ENCODE measurements at places on chromosomes 5 and 9. TPM values are rescaled to one million over a fixed set of nuclear protein-coding genes. Genes with fewer than 3 reads are reported as not detected.
A peak's percentile ranks its signal among the peaks of the same experiment; 100 is the strongest.

SLC36A3 gene
- total RNA-seq, result not detected

PCDHGA4 gene
- 6.7 TPM for total RNA-seq

SH2D3C gene
- 3.3 TPM for total RNA-seq

CDC25C gene
- not detected for total RNA-seq

NXNL2 gene
- total RNA-seq, result 3.9 TPM

FAM163B gene
- not detected for total RNA-seq

TSSK1B gene
- total RNA-seq, result not detected

REEP5 gene
- total RNA-seq, result 53.4 TPM

ADRA1B gene
- total RNA-seq, result 4.0 TPM

FOXI1 gene
- total RNA-seq, result not detected

DNA sequence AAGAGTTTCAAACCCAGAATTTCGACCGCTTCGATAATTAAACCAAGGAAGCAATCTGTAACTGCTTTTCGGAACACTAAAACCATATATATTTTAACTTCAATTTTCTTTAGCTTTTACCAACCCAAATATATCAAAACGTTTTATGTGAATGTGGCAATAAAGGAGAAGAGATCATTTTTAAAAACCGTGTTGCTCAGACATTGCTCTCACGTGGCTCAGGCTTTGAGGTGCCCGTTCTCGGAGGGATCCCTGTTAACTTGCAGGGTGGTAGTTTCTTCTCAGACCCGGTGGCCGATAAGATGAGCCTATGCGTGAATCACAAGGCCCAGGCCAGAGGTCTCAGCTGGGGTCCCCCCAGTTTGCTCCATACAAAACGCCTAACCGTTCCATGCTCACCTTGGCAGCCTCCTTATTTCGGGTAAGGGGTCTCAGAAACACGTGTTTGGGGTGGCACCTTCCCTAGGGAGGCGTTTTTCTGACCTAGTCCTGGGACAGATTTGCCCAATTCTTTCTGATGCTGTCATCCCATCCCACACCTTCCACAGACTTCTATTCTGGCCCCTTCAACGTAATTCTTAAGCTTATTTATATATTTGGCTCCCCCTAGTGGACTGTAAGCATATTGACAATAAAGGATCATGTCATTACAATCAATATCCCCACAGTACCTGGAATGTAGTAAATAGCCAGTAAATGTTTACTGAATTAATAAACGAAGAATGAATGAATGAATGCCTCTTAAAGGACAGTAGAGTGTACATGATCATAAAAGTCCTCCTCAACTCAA lies 48.1 kb downstream of the THBS4 start:
- H3K36me3 ChIP-seq, result no peaks in the 10 kb centered on the region
- no peak overlapping the region for H3K27ac ChIP-seq
- no peaks in the 10 kb centered on the region for H3K27me3 ChIP-seq
- peaks cover 11% of the 10 kb centered on the region for H3K4me1 ChIP-seq

GRCh38 chr5:78288246-78288645 lies 6.3 kb downstream of the AP3B1 start:
- H3K36me3 ChIP-seq, result no peaks in the 10 kb centered on the region
- no peak for DNase-seq
- H3K27ac ChIP-seq, result no peak overlapping the region
- H3K4me1 ChIP-seq, result peaks cover 12% of the 10 kb centered on the region

- peaks cover 18% of the 10 kb centered on the region for H3K36me3 ChIP-seq
- no peaks in the 10 kb centered on the region for H3K27me3 ChIP-seq
- H3K27ac ChIP-seq, result no peak overlapping the region
- H3K4me1 ChIP-seq, result no peaks in the 10 kb centered on the region
Measured at GRCh38 chr5:116305899-116306298, 221.1 kb downstream of the COMMD10 start.

DNA sequence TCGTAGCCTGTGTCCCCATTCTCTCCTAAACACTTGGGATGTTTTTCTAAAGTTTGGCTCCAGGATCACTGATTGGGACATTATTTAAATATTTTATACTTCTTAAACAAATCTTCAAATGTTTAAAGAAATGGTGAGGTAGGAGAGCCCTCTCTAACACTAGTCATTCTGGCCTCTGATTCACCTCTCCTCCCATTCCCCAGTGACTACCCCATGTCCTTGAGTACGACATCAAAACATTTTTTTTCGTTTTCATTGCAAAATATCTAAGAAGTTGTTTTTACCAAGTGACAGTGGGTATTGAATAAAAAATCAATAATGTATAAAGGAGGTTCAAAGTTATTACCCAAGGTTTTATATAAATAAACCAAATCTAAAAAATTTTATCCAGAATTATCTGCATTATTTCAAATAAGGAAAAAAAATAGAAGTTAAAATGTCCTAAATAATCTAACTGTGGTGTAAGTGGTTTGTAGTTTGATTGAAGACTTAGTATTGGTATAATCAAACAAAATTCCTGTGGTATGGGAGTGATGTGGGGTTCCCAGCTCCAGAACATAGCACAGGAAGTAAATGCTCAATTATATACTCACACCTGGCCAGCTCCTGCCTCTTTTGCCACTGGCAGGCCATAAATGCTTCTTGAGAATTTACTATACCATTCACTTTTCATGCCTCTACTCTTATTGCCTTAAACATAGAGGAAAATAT lies 51.1 kb downstream of the MAST4 start:
- no peak overlapping the region for H3K27ac ChIP-seq
- no peaks in the 10 kb centered on the region for H3K36me3 ChIP-seq
- H3K4me3 ChIP-seq, result no peak overlapping the region
- H3K4me1 ChIP-seq, result no peaks in the 10 kb centered on the region
- no peaks in the 10 kb centered on the region for H3K27me3 ChIP-seq
- DNase-seq, result no peak

- no peak for DNase-seq
- H3K36me3 ChIP-seq, result no peaks in the 10 kb centered on the region
- H3K4me3 ChIP-seq, result no peak overlapping the region
Measured at GRCh38 chr5:138661291-138661960, 86.2 kb upstream of the HSPA9 start.

GRCh38 chr9:117596678-117597077 lies 107.5 kb upstream of the TLR4 start:
- H3K36me3 ChIP-seq, result no peaks in the 10 kb centered on the region
- no peak overlapping the region for H3K4me3 ChIP-seq
- no peak overlapping the region for H3K27ac ChIP-seq
- no peak for DNase-seq
- H3K27me3 ChIP-seq, result no peaks in the 10 kb centered on the region

DNA sequence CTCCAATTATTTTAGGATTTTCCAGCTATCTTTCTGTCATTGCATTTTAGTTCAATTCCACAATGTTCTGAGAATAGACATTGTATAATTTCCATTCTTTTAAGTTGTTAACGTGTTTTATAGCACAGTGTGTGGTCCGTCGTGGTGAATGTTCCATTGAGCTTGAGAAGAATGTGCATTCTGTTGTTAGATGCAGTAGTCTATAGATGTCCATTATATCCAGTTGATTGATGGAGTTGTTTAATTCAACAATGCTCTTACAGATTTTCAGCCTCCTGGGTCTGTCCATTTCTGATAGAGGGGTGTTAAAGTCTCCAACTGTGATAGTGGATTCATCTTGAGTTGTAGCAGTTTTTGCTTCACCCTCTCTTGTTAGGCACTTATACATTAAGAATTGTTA lies 1587.7 kb upstream of the NUDT12 start:
- no peaks in the 10 kb centered on the region for H3K27me3 ChIP-seq
- no peaks in the 10 kb centered on the region for H3K4me1 ChIP-seq
- H3K36me3 ChIP-seq, result no peaks in the 10 kb centered on the region
- DNase-seq, result no peak
- no peak overlapping the region for H3K27ac ChIP-seq
- no peak overlapping the region for H3K4me3 ChIP-seq

DNA sequence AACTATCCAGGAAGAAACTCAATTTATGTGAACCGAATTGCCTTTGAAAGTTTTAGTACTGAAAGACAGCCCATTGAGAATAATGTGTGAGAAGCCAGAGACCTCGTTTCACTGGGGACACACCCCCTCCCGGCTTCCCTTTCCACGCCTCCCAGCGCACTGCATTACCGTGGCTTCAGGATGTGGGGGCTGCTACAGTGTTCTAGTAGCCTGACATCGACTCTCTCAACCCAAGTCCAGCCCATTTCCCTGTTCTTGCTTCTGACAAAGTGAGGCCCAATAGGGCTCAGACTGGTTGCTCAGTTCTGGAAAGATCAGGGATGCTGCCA lies 3.5 kb downstream of the PAX5 start:
- no peaks in the 10 kb centered on the region for H3K36me3 ChIP-seq
- H3K27me3 ChIP-seq, result peaks cover 58% of the 10 kb centered on the region
- DNase-seq, result no peak
- no peak overlapping the region for H3K4me3 ChIP-seq
- H3K27ac ChIP-seq, result no peak overlapping the region

- H3K27ac ChIP-seq, result no peak overlapping the region
- DNase-seq, result no peak
- no peak overlapping the region for H3K4me3 ChIP-seq
- peaks cover 21% of the 10 kb centered on the region for H3K4me1 ChIP-seq
- no peaks in the 10 kb centered on the region for H3K27me3 ChIP-seq
- no peaks in the 10 kb centered on the region for H3K36me3 ChIP-seq
Measured at GRCh38 chr5:140628711-140629110, 4.3 kb downstream of the CD14 start.

DNA sequence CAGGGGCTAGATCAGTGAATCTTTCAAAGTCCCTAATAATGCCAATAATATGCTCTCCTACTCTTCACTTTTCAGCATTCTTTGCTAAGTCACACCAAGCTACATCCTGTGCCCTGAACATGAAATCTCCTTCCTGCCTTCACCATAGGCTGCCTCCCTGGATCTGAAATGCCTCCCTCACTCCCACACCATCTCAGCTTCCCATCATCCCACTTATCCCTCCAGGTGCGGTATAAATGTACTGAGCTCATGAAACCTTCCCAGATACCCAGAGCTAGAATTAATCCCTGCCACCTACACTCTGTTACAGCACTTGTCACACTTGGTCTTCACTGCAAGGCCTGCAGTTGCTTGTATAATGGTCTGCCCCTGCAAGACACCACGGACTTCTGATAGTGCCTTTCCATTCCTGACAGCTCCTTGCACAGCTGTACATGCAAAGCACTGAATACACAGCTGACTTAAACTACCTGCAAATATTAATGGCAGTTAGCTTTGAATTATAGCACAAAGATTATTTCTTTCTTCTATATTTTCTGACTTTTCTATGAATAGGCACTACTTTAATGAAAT lies 250.4 kb downstream of the EBF1 start:
- DNase-seq, result no peak
- no peak overlapping the region for H3K27ac ChIP-seq
- H3K27me3 ChIP-seq, result no peaks in the 10 kb centered on the region
- no peaks in the 10 kb centered on the region for H3K4me1 ChIP-seq
- no peaks in the 10 kb centered on the region for H3K36me3 ChIP-seq

DNA sequence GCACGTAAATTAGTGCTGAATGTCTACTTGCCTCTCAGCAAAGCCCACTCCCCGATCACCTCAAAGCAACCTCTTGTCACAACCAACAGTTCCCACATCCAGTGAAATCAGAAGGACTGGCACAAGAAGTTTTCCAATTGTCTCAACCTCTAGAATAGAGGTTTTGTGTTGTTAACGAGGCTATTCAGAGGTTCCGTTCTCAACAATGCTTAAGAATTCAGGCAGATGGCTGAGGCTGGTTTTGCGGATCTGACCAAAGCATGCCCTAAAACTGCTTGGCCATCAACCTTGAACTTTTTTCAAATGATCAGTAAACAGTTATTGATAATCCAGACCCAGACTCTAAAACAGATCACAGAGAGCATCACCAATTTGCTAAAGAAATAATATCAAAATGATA lies 52.9 kb downstream of the MAPKAP1 start:
- H3K27ac ChIP-seq, result no peak overlapping the region
- H3K27me3 ChIP-seq, result no peaks in the 10 kb centered on the region
- no peak for DNase-seq

GRCh38 chr9:1087120-1087881 lies 37.1 kb downstream of the DMRT2 start:
- no peak for DNase-seq
- no peaks in the 10 kb centered on the region for H3K27me3 ChIP-seq
- H3K4me1 ChIP-seq, result no peaks in the 10 kb centered on the region
- H3K27ac ChIP-seq, result no peak overlapping the region
- H3K4me3 ChIP-seq, result no peak overlapping the region
- H3K36me3 ChIP-seq, result no peaks in the 10 kb centered on the region

- no peak overlapping the region for H3K27ac ChIP-seq
- H3K36me3 ChIP-seq, result no peaks in the 10 kb centered on the region
- peaks cover 41% of the 10 kb centered on the region for H3K4me1 ChIP-seq
- H3K4me3 ChIP-seq, result no peak overlapping the region
Measured at GRCh38 chr5:148558892-148559291, 95.4 kb downstream of the HTR4 start.

- no peaks in the 10 kb centered on the region for H3K36me3 ChIP-seq
- H3K4me3 ChIP-seq, result no peak overlapping the region
- no peaks in the 10 kb centered on the region for H3K4me1 ChIP-seq
- H3K27me3 ChIP-seq, result no peaks in the 10 kb centered on the region
Measured at GRCh38 chr9:117448066-117448465, 33.2 kb upstream of the ASTN2 start.

DNA sequence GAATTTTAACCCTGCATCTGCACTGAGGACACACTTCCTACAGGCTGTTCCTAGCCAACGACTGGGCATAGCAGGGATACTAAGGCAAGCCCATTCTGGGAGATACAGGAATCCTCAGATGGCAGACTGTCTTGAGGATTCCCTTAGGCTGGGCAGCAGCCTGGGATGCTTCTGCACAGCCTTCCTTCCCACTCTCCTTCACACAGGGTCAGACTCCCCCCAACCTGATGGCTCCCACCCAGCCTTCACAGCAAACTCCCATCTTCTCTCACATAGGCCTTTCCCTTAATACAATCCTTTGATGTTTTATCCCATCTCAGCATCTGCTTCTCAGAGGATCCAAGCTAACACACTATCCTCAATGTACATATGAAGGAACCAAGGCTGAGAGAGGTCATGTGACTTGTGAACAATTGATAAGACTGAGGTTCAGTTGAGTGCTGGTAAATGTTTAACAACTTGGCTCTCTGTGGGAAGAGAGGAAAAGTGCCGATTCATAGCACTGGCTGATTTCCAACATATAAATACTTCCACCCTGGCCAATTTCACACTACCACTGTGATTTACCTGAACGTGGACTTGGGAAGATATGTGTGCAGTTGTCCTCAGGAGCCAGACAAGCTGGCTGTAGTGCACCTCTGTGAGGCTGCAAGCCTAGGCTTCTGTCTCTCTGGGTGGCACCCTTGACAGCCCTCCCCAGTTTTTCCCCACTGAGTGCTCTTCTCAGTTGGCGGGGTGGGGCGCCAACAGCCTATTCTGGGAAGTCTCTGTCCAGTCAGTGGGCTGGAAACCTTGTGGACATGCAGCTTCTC lies 120.2 kb upstream of the TRIM32 start:
- H3K36me3 ChIP-seq, result no peaks in the 10 kb centered on the region
- H3K27me3 ChIP-seq, result no peaks in the 10 kb centered on the region
- H3K4me3 ChIP-seq, result no peak overlapping the region
- peak overlapping the region; percentile 68 for H3K27ac ChIP-seq

- no peak overlapping the region for H3K4me3 ChIP-seq
- DNase-seq, result no peak
- H3K27me3 ChIP-seq, result no peaks in the 10 kb centered on the region
- no peak overlapping the region for H3K27ac ChIP-seq
- H3K36me3 ChIP-seq, result no peaks in the 10 kb centered on the region
Measured at GRCh38 chr9:136257381-136258298, 12.0 kb upstream of the QSOX2 start.

- H3K4me3 ChIP-seq, result no peak overlapping the region
- no peaks in the 10 kb centered on the region for H3K36me3 ChIP-seq
- no peaks in the 10 kb centered on the region for H3K4me1 ChIP-seq
Measured at GRCh38 chr9:87071473-87071872, 124.2 kb upstream of the GAS1 start.

All from body of pancreas (tissue), 4 donors.